ENCODE measurements at places on chromosomes 1 and 21.

GRCh38 chr1:66607458-66607857 is 73.5 kb downstream of the SGIP1 start:
- no peak for DNase-seq

- DNase-seq: no peak
Measured at GRCh38 chr1:175221557-175222175, 29.1 kb upstream of the KIAA0040 start.

DNA sequence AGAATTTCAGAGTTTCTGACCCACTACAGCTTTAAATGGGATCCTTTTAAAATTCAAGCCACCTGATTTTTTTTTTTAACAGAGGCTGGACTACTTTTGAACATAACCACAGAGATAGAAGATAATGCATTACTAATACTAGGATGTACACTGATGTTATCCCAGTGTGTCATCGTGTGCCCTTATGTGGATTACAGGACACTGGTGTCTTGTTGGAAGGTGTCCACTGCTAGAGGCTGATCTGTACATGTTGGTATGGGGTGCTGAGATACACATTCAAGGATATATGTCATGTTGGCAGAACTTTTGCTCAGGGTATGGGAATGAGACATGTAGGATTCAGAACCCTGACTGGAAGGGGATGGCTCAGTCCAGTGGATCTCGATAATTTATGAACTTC is 56.3 kb downstream of the INAVA start:
- no peak for DNase-seq

GRCh38 chr1:10724052-10724494 is 72.4 kb downstream of the CASZ1 start:
- DNase-seq: no peak

- no peak for DNase-seq
Measured at GRCh38 chr21:38293765-38294164, 37.0 kb downstream of the KCNJ15 start.

DNA sequence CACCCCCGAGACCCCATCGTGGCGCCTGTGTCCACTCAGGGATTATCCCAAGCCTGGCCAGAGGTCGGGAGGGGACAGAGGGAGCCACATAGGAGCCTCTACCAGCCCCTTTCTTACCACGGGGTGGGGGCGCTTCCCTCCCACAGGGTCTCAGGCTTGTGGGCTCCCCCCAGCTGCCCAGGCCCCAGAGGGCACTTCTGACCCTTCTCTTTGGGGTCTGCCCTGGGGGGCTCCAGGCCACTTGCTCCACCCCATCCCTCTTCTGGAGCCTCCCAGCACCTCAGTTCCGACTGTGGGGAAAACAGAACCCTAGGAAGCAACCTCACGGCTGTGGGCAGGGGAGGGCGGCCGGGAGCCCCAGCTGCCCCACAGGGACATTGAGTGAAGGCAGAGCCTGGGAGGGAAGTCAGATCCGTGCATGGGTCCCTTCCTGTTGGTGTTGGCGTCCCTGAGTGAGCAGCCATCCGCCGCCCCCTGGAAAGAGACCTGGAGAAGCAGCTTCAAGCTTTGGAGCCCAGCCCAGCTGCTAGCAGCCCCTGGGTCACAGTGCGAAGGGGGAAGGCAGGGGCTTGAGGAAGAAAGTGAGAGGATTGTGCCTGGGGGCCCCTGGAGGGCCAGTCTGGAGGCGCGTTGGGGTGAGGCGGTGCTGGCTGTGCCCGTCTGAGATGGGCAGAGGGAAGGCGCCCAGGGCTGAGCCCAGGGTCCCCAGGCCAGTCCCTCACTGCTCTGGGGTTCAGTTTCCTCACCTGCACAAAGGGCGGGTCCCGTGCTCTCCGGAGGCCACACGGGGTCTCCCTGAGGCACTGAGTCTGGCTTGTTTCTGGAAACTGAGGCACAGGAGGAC is 22.1 kb downstream of the RRP1 start:
- DNase-seq: no peak

GRCh38 chr1:14367451-14367850 is 231.0 kb upstream of the KAZN start:
- no peak for DNase-seq

- DNase-seq: no peak
Measured at GRCh38 chr1:110148961-110149360, 1.3 kb upstream of the SLC6A17 start.

- no peak for DNase-seq
Measured at GRCh38 chr1:169144941-169145626, 38.6 kb downstream of the ATP1B1 start.
